NCI-H526 (cell line): ENCODE measurements at places on chromosomes 6 and 20.

GRCh38 chr6:148249160-148249559, 93.5 kb upstream of the SASH1 start:
- DNase-seq, result no peak

DNA sequence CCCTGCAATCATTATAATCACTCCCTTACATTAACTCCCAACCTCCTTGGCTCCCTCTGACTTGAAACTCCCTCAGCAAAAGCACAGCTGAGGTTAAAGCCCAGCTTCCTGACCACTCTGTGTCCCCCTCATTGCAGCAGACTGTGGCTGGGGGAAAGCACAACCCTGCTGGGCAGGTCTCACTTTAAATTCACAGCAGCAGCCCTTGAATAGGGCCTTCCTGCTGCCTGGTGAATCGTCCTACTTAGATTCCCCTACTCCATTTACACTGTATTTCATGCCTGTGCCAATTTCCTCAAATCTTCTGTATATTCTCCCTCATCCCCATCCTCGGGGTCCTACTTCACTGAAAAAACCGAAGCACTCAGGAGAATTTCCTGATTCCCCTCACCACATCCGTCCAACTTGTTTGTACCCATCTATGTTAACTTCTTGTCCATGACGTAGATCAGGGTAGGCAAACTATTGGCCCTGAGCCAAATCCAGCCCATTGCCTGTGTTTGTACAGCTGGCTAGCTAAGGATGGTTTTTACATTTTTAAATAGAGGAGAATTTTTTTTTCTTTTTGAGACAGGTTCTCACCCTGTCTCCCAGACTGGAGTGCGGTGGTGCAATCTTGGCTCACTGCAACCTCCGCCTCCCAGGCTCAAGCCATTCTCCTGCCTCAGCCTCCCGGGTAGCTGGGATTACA, 31.5 kb upstream of the GCM1 start:
- peak; percentile 47 for DNase-seq

DNA sequence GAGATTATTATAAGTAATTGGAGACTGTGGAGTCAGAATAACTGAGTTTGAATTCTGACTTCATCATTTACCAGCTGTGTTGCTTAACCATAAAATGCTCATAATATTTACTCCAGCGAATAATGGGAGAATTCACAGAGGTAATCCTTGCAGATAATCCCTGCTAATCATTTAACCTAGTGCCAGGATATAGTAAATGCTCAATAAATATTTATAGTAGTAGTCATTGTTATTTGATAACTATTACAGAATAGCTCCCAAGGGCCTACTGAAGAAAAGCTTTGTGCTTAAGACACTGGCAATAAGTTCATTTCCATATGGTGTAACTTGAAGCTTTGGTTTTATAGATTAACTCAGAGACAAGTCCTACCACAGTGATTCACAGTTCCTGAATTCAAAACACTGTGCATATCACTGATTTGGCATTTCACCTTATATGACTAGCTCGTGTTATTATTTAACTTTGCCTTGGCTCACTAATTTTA, 208.8 kb upstream of the PLCB4 start:
- no peak for DNase-seq

DNA sequence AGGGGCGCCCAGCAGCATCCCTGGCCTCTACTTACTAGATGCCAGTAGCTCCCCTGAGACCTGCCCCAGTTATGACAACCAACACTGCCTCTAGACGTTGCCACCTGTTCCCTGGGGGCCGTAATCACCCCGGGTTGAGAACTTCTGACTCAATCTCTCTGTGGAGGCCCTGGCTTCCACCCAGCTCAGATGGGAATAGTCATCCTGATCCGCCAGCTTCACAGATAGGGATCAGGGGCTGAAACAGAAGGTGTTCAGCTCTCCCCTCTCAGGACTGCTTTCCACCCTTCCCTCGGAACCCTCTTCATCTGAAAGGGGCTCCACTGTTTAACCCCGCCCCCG, 3.3 kb downstream of the CAPN11 start:
- no peak for DNase-seq

- DNase-seq, result no peak
Measured at GRCh38 chr6:38760097-38760496, 45.0 kb downstream of the DNAH8 start.

DNA sequence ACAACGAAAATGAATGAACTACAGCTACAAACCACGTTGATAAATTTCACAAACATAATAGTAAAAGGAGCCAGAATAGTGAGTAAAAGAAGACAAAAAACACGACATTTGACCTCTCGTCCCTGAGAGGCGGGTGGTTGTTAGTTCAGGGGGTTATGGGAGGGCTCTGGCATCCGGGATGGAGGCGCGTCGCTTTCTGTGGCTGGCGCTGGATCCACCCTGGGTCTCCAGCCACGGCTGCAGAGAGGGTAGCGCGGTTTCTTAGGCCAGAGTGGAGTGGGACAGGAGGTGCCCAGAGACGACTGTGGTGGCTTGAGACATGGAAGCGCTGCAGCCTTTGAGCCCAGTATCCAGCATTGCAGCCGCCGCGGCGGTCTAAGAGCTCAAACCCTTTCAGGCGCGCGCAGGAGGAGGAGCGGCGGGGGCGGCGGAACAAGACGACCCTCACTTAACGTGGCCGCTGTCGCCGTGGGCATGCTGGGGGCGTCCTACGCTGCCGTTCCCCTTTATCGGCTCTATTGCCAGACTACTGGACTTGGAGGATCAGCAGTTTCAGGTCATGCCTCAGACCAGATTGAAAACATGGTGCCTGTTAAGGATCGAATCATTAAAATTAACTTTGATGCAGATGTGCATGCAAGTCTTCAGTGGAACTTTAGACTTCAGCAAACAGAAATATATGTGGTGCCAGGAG, 3.7 kb upstream of the ZSCAN23 start:
- no peak for DNase-seq

DNA sequence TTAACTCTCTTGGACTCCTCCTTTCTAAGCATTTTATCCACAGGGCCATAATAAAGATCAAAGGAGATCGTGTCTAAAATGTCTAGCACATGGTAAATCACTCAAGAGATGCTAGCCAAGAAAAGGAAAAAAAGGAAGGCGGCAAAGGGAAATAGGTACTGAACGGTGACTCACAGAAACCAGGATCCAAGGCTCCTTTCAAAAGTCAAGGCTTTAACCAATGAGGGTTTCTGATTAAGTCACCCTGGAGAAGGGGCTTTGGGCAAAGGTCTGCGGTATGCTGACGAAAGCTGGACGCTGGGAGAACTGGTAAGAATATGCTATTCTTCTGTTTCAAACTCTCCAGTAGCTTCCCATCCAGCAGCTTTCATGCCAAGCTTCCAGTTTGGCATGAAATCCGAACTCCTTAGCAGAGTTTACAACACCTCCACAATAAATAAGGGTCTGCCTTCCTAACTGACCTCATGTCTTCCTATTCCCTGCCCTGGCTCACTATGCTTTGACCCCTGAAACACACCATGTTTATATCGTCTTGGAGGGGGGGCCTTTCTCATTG, 1.0 kb downstream of the TOMM34 start:
- no peak for DNase-seq

- DNase-seq, result no peak
Measured at GRCh38 chr6:42225029-42225339, 7.3 kb upstream of the MRPS10 start.

GRCh38 chr6:156191895-156192294, 585.3 kb upstream of the ARID1B start:
- DNase-seq, result no peak

- DNase-seq, result no peak
Measured at GRCh38 chr6:110530671-110531070, 54.3 kb upstream of the SLC22A16 start.

GRCh38 chr6:1424306-1424927, 35.0 kb downstream of the FOXF2 start:
- peak; percentile 6 for DNase-seq

DNA sequence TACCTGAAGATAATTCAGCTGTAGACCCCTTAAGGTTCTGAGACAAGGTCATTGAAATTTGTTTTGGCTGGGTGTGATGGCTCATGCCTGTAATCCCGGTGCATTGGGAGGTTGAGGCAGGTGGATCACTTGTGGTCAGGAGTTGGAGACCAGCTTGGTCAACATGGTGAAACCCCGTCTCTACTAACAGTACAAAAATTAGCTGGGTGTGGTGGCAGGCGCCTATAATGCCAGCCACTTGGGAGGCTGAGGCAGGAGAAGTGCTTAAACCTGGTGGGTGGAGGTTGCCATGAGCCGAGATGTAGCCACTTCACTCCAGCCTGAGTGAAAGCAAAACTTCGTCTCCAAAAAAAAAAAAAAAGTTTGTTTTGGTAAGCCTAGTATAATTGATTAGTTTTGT, 11.0 kb downstream of the SRSF3 start:
- DNase-seq, result no peak

DNA sequence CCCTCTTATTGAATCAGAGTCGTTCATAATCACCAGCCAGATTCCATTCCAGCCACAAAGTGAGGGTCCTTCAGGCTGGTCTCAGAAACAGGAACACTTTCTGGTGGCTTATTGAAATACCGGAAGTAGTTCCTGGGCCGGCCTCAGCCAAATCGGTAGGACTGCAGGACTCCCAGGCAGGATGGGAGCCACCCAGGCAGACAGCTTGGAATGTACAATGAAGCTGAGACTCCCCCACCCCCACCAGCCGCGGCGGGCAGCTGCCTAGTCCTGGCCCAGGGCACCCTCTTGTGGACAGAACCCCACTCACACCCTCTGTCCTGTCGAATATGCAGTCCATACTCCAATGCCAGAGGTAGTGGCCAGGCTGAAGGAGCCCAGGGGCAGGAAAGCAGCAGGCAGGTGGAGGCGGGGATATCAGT, 43.8 kb downstream of the MDFI start:
- peak; percentile 96 for DNase-seq

GRCh38 chr6:40909811-40910210, 129.2 kb downstream of the UNC5CL start:
- no peak for DNase-seq

- no peak for DNase-seq
Measured at GRCh38 chr6:163370464-163371117, 43.9 kb upstream of the QKI start.

- no peak for DNase-seq
Measured at GRCh38 chr6:110467566-110468140, 8.8 kb downstream of the SLC22A16 start.
